ENCODE measurements at places on chromosomes 2 and 18.

GRCh38 chr2:12702168-12703121 is 14.3 kb upstream of the TRIB2 start:
- peak; percentile 87 for DNase-seq

GRCh38 chr2:121638333-121638732 is 10.9 kb downstream of the CLASP1 start:
- no peak for DNase-seq

DNA sequence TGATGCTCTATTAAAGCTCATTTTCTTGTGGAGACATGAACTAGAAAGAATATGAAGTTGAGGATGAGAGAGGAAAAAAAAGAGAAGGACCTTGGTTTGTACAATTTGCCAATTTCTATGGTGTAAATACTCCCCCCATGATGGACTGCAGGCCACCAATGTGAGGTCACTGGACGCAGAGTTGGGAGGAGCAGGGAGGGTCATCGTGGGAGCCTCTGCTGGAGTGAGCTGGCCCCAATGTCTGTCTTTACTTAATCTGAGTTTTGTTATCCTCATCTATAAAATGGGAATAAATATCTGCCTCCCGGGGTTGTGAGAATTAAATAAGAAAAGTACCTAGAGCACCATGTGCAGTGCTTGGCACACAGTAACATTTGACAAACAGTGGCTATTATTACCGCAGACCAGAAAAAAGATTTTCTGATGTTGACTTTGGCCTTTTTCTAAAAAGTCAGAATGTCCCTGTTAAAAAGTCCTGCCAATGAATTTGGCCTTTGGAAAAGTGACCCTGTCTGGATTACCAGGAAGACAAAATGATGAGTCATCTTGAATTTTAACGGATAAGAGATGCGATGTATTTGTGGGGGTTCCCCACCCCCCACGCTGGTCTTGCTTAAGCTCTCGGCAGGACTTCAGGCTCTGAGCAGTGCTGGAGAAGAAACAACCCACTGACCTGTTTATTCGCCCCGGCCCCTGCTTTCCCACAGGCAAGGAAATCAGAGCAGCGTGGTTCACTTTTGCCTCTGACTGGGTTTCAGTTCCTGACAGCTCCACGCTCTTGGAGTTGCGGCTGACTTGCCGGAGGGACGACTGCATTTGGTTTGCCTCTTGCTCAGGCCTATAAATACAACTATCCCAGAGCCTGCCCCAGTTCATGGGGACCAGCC is 50.3 kb upstream of the FOSL2 start:
- no peak for DNase-seq

GRCh38 chr2:1621041-1621440 is 123.3 kb downstream of the PXDN start:
- no peak for DNase-seq

DNA sequence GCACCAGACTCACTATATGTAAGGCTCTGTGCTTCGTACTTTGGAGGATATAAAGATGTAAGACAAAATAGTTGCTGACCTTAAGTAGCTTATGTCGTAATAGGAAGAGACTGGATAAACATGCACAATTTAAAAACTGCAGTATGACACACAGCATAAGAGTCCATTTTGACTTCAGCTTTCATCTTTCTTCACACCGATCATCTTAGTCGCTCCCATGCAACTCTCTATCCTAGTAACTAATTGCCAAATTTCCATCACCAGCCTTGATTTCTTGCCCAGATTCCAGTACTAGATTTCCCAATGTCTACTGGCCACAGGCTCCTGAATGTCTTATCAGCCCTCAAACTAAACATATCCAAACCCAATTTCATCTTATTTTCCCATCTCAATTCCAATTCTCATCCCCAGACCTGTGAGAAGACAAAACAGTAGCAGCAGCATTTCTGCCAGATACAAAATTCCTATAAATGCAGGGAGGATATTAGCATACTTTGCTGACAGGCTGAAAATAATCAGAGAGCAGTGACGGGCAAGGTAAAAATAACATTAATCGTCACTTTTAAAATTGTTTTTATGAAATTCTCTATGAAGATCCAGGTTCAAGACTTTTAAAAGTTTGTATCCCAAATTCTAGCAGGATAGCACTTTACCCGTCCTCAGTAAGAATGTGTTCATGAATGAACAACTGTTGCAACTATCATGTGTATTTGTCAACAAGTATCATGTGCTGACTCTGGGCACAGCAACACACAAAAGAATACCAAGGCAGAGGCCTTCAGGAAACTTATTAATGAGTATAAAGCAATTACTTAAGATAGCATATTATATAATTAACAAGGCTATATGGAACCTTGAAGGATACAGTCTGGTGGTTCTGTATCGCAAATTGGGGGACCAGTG is 42.2 kb downstream of the KIDINS220 start:
- no peak for DNase-seq

- DNase-seq: no peak
Observed at GRCh38 chr2:106322281-106322680, 128.2 kb upstream of the UXS1 start.

DNA sequence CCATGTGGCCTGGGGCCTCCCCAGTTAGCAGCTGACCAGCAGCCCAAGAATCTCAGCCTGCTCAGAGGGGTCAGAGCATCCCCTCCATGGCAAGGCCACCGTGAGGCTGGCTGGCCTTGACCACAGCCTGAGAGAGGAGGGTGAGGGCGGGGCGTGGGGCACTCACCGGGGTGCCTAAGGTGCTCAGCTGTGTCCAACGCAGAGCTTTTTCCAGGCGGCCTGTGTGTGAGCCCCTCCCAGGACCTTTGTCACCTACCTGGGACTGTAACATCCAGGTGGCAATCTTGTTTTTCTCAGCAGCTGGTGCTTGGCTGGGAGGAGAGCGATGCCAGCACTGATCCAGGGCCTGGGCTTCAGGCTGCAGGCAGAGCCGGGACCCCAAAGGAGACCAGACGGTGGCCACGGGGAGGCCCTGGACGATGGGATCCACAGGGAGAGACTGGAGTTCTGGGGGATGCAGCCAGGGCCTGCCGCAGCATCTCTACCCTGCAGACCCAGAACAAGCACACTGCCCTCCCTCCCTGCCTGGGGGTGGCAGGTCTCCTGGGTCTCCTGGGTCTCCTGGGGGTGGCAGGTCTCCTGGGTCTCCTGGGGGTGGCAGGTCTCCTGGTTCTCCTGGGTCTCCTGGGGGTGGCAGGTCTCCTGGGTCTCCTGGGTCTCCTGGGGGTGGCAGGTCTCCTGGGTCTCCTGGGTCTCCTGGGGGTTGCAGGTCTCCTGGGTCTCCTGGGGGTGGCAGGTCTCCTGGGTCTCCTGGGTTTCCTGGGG is 12.3 kb downstream of the SNED1 start:
- DNase-seq: no peak

DNA sequence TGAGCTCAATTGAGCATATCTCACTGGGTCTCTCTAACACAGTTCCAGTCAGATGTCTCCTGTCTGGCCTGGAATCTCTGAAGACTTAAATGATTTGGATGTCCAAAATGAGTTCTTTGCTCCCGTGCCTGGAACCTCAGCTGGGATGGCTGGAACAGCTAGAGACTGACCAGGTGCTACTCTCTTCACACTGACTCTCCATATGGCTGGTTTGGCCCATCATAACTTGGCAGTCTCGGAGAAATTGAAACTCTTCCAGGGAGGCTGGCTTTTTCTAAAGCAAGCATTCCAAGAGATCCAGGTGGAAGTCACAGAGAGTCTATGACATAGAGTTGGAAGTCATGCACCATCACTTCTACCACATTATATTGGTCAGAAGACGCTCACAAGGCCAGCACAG is 129.6 kb upstream of the NOL4 start:
- DNase-seq: no peak

GRCh38 chr2:190649798-190650390 is 1.0 kb downstream of the NAB1 start:
- no peak for DNase-seq

GRCh38 chr2:17863539-17863938 is 14.9 kb upstream of the KCNS3 start:
- DNase-seq: no peak

- no peak for DNase-seq
Observed at GRCh38 chr2:4895371-4895770, 796.8 kb upstream of the SOX11 start.

DNA sequence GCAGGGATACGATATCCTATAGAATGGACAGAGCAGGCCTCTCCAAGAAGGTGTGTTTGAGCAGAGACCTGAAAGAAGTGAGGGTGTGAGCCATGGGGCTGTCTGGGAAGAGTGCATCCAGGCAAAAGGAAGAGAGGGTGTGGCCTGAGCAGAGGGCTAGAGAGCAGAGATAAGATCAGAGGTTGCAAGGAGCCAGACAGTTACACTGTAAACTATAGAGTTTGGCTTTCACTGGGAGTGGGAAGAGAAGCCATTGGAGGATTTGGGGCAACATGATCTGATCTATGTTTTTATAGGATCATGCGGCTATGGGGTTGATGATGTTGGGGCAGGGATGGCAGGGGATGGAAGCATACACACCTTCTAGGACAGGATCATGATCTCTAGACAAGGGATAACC is 124.1 kb upstream of the MAP3K20 start:
- DNase-seq: no peak

GRCh38 chr2:100852999-100853908 is 33.3 kb downstream of the NPAS2 start:
- DNase-seq: no peak

- no peak for DNase-seq
Observed at GRCh38 chr18:33960417-33960816, 264.3 kb downstream of the NOL4 start.

DNA sequence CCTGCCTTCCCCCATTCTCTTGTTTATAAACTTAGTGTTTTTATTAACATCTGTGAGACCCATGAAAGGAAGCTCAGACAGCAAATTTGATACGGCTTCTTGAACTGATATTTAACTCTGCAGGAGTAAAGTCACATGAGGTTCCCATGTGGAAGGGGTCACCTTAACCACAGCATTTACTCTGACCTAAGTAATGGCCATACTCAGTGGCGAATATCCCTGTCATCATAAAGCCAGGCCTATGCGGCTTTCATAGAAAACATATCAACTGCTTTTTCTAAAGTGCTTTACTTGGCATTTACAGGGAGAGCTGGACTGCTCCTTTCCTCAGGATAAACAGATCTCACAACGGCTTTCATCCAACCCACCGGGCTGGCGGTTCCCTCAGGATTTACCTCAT is 9.0 kb downstream of the REG1A start:
- DNase-seq: no peak

GRCh38 chr18:49016648-49017539 is 66.1 kb upstream of the SMAD7 start:
- DNase-seq: peak; percentile 26

DNA sequence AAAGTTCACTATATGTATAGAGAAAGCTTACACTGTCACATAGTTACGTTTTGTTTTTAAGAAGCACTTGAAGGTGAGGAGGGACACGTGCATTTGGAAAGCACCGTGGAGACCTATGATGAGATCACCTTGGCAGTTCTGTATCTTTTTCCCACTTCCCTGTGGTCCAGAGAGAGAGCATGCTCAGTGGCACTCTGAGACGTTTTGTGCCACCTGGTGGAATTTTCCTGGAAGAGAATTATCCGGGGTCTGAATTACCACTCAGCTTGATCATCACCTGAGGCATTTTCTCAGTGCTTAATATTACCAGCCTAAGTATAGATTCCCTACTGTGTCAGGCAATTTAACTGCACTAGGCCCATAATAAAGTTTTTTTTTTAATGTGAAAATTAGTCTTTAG is 469.4 kb upstream of the SMIM21 start:
- no peak for DNase-seq

DNA sequence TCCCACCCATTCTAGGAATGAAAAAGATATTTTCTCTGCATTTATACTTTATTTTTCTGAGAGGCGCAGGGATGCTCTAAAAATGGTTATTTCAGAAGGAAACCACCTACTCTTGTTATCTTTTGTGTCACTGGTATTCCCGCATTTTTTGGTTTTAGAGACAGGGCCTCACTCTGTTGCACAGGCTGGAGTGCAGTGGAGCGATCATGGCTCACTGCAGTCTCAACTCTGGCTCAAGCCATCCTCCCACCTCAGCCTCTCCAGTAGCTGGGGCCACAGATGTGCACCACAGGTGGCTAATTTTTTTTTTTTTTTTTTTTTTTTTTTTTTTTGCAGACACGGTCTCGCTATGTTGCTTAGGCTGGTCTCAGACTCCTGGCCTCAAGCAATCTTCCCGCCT is 135.9 kb downstream of the NCK2 start:
- DNase-seq: no peak

DNA sequence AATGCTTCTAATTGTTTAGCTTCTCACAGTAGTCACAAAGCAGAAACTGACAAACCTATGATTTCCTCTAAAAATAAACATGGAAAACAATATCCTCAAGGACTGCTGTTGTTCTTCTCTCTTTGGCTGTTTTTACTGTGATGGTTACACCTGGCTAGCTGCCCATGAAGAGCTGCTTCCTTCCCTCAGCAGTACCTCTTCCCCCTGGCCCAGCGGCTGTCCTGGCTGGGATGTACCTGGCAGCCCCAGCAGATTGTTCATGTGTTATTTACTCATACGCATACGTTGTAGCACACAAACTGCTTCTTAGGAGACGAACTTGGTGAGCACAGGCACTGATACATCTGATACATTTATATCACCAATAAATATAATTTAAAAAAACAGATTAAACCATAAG is 27.4 kb downstream of the NEMP2 start:
- no peak for DNase-seq

GRCh38 chr2:45888167-45888566 is 236.7 kb downstream of the PRKCE start:
- DNase-seq: no peak

DNA sequence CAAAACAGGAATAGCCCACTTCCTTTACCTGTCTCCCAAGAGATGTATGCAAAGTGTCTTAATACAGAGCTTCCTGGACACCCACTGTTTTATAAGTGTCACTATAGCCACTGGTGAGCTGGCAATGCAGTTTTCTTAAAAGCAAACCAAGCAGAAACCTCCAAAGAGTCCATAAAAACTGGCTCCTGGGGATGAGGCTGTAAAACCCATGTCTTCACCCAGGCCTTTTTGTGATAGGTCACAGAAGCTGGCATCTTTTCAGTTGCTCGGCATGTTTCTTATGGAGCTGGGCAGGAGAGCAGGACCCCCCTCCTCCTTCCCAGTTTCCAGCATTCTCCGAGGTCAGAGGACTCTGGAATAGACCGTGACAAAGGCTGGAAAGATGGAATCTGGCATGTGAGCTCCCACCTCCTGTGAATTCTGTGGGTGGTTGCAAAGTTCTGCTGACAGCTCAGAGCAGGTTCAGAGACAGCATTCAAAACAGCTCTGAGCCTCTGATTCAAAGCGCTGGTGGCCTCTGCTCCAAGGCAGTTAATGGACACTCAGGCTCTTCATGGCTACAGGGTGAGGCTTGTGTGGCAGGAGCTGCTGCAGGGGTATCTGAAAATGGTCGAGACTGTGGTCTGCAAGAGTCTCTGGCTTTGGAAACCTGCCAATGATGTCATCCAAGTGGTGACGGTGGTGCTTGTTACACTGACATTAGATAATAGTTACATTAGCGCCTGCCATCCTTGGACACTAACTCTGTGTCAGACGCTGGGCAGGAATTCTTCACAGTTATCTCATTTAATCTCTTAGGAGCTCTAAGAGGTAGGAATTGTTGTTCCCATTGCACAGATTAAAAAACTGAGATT is 283.4 kb downstream of the CLIP4 start:
- no peak for DNase-seq

All from epithelial cell of prostate (primary cell).